Activated B cell treated with CpG ODN at 0.5 μM for 24 hours (primary cell): ENCODE measurements at places on chromosomes 11 and 22. TPM values are rescaled to one million over a fixed set of nuclear protein-coding genes. Genes with fewer than 3 reads are reported as not detected.

GRCh38 chr22:30212363-30212995 lies 34.1 kb downstream of the LIF start:
- DNase-seq = no peak
- no peak overlapping the region for H3K4me3 ChIP-seq
- H3K27ac ChIP-seq = no peak overlapping the region

DNA sequence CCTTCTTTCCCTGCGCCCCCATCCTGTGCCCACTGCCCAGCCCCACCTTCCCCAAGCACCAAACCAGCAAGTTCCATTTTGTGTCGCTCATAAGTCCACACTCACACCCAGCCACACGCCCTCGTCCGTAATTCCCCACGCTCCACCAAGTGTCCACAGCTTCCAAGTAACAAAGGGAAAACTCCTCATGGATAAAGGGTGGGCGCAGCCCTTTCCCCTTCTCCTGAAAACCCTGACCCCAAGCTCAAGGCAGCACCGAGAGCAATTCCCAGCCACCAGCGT lies 458 bp downstream of the FXYD6 start:
- H3K4me1 ChIP-seq = peaks cover 23% of the 10 kb centered on the region
- DNase-seq = no peak
- H3K4me3 ChIP-seq = peak overlapping the region; percentile 64
- H3K27me3 ChIP-seq = peaks cover 71% of the 10 kb centered on the region
- no peak overlapping the region for H3K27ac ChIP-seq
- no peaks in the 10 kb centered on the region for H3K36me3 ChIP-seq

- no peaks in the 10 kb centered on the region for H3K27me3 ChIP-seq
- peaks cover 62% of the 10 kb centered on the region for H3K36me3 ChIP-seq
- H3K4me1 ChIP-seq = peaks cover 66% of the 10 kb centered on the region
- no peak for DNase-seq
These were observed 5.7 kb downstream of the AMPD3 start for GRCh38 chr11:10460611-10461275.

DNA sequence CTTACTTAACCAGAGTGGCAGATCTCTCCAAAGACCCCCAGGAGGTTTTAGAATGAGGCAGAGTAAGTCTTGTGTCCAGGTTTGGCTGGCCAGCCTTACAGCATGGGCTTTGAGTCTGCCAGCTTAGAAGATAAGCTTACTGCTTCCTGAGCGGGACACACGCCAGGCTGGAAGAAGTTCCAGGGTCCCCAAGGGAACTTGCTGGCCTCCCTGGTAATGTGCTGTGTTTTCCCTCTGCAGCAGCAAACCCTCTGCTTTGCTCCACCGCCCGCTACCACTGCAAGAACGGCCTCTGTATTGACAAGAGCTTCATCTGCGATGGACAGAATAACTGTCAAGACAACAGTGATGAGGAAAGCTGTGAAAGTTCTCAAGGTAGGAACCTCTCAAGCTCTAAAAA lies 154.2 kb downstream of the LDLRAD3 start:
- H3K4me1 ChIP-seq = no peaks in the 10 kb centered on the region
- DNase-seq = no peak
- no peak overlapping the region for H3K4me3 ChIP-seq
- peaks cover 4% of the 10 kb centered on the region for H3K27me3 ChIP-seq

GRCh38 chr11:122714484-122714883 lies 59.0 kb downstream of the UBASH3B start:
- H3K27me3 ChIP-seq = no peaks in the 10 kb centered on the region
- H3K27ac ChIP-seq = peak overlapping the region; percentile 65
- H3K4me1 ChIP-seq = peaks cover 76% of the 10 kb centered on the region
- H3K36me3 ChIP-seq = no peaks in the 10 kb centered on the region

DNA sequence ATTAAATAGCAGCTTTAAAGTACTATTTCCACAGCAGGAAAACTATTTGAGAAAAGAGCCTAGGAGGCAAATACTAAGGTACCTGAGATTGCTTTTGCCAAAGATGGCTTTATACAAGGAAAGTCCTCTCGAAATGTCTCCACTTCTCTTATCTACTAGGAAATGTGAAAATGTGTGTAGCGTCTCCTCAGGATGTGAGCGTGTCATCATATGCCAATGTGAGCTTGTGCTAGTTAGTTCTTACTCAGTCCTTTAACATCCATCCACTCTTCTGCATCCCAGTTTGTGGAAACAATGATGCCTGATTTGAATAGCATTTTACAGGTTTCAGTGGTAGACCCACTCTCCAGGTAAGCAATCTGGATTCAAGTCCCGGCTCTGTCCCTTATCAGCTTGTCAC lies 421.0 kb downstream of the DYNC2H1 start:
- no peak overlapping the region for H3K27ac ChIP-seq
- H3K4me1 ChIP-seq = no peaks in the 10 kb centered on the region
- H3K36me3 ChIP-seq = no peaks in the 10 kb centered on the region
- no peak for DNase-seq
- no peak overlapping the region for H3K4me3 ChIP-seq
- no peaks in the 10 kb centered on the region for H3K27me3 ChIP-seq

GRCh38 chr11:121429556-121429955 lies 22.6 kb upstream of the SORL1 start:
- no peaks in the 10 kb centered on the region for H3K36me3 ChIP-seq
- H3K4me1 ChIP-seq = peaks cover 71% of the 10 kb centered on the region
- peak overlapping the region; percentile 91 for H3K27ac ChIP-seq

DNA sequence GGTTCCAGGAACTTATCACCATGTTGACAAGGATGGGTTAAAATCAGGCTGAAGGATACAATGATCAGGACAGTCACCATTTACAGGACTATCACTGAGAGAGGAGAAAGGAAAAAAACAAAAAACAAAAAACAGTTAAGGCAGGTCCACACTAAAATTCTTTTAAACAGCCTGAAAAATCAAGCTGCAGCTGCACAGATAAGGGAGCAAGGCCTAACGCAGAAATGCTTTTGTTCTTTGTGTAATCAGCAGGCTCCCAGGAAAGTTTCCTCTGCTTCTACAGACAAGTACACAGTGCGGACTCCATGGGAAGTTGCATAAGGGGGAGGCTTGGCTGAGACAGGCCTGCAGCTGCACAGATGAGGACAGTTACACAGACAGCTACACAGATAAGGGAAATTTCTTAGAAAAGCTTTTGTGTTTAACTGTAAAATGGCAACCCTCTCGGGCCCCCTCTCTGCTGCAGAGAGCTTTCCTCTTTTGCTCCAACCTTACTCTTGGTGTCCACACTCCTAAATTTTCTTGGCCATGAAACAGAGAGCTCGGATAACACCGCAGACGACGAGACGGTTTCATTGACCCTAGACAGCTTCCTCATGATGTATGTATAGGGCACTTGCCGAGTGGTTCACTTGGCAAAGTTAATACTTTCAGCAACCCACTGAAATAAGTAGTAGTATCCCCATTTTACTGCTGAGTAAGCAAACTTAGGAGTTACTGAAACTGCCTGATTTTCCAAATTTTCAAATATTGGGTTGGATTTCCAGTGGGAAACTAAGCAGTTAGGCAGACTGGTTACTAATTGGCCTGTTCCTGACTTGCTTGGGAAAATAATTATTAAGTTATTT lies 45.5 kb downstream of the PIWIL3 start:
- peaks cover 20% of the 10 kb centered on the region for H3K27me3 ChIP-seq
- H3K4me3 ChIP-seq = no peak overlapping the region
- no peak overlapping the region for H3K27ac ChIP-seq

Gene CREB3L1
- total RNA-seq = not detected in 2 replicates

Gene PGA3
- total RNA-seq = not detected in 2 replicates

Gene OR52N4
- total RNA-seq = 1.1 and 2.2 TPM in 2 replicates
